ENCODE measurements at places on chromosomes 1 and 21. TPM values are rescaled to one million over a fixed set of nuclear protein-coding genes. Genes with fewer than 3 reads are reported as not detected.

DNA sequence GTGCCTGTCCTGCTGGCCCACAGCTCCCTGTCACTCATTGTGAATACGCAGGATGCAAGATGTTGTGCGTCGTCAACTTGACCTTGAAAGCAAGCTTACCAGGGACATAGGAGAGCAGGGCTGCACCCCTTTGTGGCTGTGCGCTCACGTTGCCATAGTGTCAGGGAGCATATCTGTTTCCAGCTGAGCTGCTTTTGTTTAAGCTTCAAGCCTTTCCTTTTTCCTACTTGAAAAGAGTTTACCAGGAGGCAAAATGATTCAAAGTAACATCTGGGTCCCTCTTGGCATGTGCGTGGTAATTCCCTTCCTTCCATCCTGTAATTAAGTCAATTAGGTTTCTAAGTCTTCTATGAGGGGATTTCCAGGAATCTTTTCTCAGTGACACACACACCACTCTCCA lies 537.1 kb downstream of the AJAP1 start:
- H3K27me3 ChIP-seq = no peaks in the 10 kb centered on the region
- H3K4me3 ChIP-seq = no peak overlapping the region
- DNase-seq = no peak
- H3K4me1 ChIP-seq = no peaks in the 10 kb centered on the region
- no peak overlapping the region for H3K27ac ChIP-seq

GJA8 gene
- total RNA-seq = not detected

DNA sequence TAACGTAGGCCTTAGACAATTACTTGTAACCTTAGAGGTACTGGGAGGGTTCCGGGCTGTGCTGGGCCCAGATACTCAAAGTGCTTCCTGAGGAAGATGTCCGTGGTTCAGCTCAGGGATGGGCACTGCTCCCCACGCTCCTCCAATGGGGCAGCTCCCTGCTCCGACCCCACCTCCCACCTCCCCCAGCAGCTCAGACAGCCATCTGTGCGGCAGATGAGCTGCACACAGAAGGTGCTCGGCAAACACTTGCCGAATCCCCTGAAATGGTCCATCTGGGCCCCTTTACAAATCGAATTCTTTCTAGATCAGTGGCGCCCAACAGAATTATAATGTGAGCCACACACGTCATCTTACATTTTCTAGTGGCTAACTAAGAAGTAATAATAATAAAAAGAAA lies 242.4 kb upstream of the RAB4A start:
- no peak overlapping the region for H3K4me3 ChIP-seq
- H3K36me3 ChIP-seq = no peaks in the 10 kb centered on the region
- H3K27ac ChIP-seq = no peak overlapping the region
- H3K27me3 ChIP-seq = no peaks in the 10 kb centered on the region
- no peak for DNase-seq

DNA sequence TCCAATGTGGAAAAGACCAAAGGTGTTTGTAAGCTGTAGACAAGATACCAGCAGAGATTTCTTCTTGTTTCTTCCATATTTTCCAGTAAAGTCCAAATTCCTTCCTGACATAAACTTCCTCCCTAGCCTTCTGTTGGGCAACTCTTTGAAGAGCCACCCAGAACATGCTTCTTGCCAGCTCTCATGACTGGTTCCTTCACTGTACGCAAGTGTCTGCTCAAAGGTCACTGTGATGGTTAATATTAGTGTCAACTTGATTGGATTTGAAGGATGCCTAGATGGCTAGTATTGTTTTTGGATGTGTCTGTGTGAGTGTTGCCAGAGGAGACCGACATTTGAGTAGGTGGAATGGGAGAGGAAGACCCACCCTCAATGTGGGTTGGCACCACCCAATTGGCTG lies 416.6 kb upstream of the RUNX1 start:
- no peak for DNase-seq
- H3K4me1 ChIP-seq = no peaks in the 10 kb centered on the region
- no peak overlapping the region for H3K4me3 ChIP-seq
- H3K36me3 ChIP-seq = no peaks in the 10 kb centered on the region
